Dermis blood vessel endothelial cell (primary cell): ENCODE measurements at places on chromosomes 12 and 14. TPM values are rescaled to one million over a fixed set of nuclear protein-coding genes. Genes with fewer than 3 reads are reported as not detected.

ACVRL1 gene
- 680 and 721 TPM in 2 replicates for total RNA-seq

OR4E2 gene
- not detected in 2 replicates for total RNA-seq

TIGAR gene
- total RNA-seq = 11.2 and 19.7 TPM in 2 replicates

KRT75 gene
- not detected in 2 replicates for total RNA-seq

ATL1 gene
- total RNA-seq = 1.9 and 2.6 TPM in 2 replicates

ADCY4 gene
- total RNA-seq = 68.4 and 138 TPM in 2 replicates

EIF2S3B gene
- 1.0 and 1.2 TPM in 2 replicates for total RNA-seq

ASIC1 gene
- total RNA-seq = under 0.01 and 0.14 TPM in 2 replicates

LHX5 gene
- total RNA-seq = 0.05 TPM in 1 of 2 replicates, not detected in the other

DMAC2L gene
- total RNA-seq = 7.7 and 7.8 TPM in 2 replicates

FBLN5 gene
- total RNA-seq = 0.51 and 0.98 TPM in 2 replicates

MLH3 gene
- 17.7 and 18.7 TPM in 2 replicates for total RNA-seq

TMPRSS12 gene
- not detected in 2 replicates for total RNA-seq

APOF gene
- total RNA-seq = not detected in 2 replicates

RNASE1 gene
- 28.6 and 64.0 TPM in 2 replicates for total RNA-seq

GPR84 gene
- total RNA-seq = under 0.01 and 0.05 TPM in 2 replicates

AQP6 gene
- total RNA-seq = 0.05 TPM in 1 of 2 replicates, not detected in the other

RTL1 gene
- total RNA-seq = not detected in 2 replicates

FITM1 gene
- 0.42 and 0.51 TPM in 2 replicates for total RNA-seq

EMC9 gene
- 21.4 and 26.4 TPM in 2 replicates for total RNA-seq

CLEC2D gene
- 1.2 and 2.4 TPM in 2 replicates for total RNA-seq

LRP1-AS gene
- total RNA-seq = not detected in 2 replicates

TAS2R20 gene
- total RNA-seq = 2.2 and 3.6 TPM in 2 replicates

KCNA1 gene
- under 0.01 TPM in 1 of 2 replicates, not detected in the other for total RNA-seq

KRT6C gene
- total RNA-seq = not detected in 2 replicates

CD163 gene
- not detected in 2 replicates for total RNA-seq
